ENCODE measurements at places on chromosomes 5 and 9. TPM values are rescaled to one million over a fixed set of nuclear protein-coding genes. Genes with fewer than 3 reads are reported as not detected.

DNA sequence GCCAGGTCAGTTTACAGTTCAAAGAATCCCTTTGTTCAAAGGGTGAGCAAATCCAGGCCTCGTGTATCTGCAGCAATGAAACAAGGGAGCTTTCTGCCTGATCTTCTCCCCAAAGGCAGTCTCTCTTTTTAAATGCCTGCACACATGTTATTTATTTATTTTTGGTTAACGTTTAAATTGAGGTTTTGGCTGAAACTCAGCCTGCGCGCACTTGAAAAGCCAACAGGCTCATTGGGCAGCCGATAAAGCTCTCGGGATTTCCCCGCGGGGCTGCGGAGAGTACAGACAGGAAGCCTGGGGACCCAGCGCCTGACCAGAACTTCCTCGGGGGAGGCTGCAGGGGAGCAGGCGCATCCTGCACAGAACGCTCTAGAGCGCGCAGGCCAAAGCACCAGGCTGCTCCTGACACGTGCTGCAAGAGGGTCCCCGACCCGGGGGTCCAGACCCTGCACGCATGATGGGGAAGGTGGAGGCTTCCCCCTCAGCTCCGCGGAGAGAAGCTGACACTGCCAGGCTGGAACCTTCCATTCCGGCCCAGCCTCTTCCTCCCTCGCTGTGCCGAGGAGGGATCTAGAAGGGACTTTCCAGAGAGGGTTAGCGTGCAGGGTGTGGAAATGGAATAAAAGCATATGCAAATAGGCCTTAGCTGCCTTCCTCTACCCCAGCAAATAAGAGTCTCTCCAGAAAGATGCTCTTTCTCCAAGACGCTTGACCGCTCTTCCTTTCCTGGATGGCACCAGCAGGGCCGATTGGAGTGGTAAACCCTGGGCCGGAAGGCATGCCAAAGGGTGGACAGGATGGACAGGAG is 46.1 kb downstream of the PTTG1 start:
- DNase-seq, result peak; percentile 64

- no peak for DNase-seq
These were observed 18.8 kb downstream of the BICD2 start for GRCh38 chr9:92745881-92746280.

The CDX1 gene
- 0.42 TPM for polyA plus RNA-seq

The TRIM14 gene
- polyA plus RNA-seq, result 10.3 TPM

Measured in left lung (tissue), 14 donors.